ENCODE measurements at places on chromosomes 6 and 20. TPM values are rescaled to one million over a fixed set of nuclear protein-coding genes. Genes with fewer than 3 reads are reported as not detected.

GPX5 gene
- total RNA-seq, result not detected

SYNCRIP gene
- total RNA-seq, result 68.6 TPM

MROH8 gene
- 0.45 TPM for total RNA-seq

ECT2L gene
- not detected for total RNA-seq

HSPA1L gene
- total RNA-seq, result 0.85 TPM

FOXA2 gene
- total RNA-seq, result not detected
